ENCODE measurements at places on chromosomes 13 and 19.

GRCh38 chr19:35153701-35154524, 622 bp upstream of the FXYD5 start:
- no peak for DNase-seq

DNA sequence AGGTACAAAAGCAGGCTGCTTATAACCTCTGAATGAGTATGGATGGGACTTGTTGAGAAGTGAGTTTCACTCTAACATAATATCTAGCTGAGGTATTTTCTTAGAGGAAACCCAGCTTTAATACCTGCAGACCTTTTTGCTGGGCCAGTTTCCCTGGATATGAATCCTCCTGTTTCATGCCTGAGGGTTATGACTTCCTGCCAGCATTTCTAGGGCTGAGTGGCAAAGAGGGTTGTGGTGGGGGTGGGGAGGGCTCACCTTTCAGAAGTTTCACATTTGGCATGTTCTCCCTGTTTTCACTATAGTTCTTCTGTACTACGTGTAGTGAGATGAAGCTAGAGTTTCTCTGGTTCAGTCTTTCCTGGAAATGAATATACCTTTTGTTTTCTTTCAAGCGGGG, 73.7 kb downstream of the LACC1 start:
- DNase-seq = no peak

DNA sequence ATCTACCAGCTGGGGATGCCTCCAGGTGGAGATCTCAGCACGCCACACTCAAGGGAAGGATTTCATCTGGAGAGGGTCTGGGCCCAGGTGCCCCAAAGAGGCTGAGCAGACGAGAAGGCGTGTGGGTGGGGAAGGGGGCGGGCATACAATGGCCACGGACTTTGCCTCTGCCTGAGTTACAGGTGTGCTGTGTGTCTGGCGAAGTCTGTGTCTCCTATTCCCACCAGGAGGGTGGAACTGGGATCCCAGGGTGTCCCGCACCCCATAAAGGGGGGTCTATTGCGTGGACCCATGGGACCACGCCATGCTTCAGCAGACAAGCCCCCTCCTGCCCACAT, 3.6 kb downstream of the TLE2 start:
- no peak for DNase-seq

GRCh38 chr13:98987275-98987674, 9.4 kb upstream of the DOCK9 start:
- no peak for DNase-seq

DNA sequence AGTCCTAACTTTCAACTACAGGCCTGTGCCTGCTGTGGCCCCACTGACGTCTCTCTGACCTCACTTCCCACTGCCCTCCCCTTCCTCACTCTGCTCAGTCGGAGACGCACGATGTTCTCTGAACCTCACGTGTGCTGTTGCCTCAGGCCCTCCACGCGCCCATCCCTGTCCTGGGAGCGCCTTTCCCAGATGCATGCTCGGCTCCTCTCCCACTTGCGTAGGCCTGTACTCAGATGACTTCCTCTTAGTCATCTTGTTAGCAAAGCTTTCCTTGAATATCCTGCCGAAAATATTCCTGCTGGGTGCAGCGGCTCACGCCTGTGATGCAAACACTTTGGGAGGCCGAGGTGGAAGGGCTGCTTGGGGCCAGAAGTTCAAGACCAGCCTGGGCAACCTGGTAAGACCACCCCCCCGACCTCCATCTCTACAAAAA, 9.3 kb upstream of the SYT5 start:
- DNase-seq = no peak

DNA sequence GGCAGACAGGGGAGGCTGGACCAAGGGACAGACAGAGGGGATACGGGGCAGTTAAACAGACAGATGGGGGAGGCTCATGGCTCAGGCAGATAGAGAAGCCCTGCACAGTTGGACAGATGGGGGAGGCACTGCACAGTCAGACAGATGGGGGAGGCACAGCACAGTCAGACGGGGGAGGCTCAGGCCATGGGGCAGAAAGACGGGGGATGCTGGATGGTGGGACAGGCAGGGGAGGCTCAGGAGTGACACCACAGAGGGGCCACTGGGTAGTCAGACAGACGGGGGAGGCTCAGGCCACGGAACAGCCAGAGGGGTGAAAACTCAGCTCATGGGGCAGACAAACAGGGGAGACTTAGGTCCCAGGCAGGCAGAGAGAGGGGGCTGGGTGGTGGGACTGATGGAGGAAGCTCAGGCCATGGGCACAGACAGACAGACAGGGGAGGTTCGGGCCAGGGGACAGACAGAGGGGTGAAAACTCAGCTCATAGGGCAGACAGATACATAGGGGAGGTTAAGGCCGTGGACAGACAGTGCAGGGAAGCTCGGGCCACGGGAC, 886 bp downstream of the MFSD12 start:
- no peak for DNase-seq

- DNase-seq = no peak
These were observed 4.3 kb downstream of the ERCC1 start for GRCh38 chr19:45419396-45419795.

GRCh38 chr13:27014406-27015359, 156.9 kb downstream of the USP12 start:
- DNase-seq = no peak

DNA sequence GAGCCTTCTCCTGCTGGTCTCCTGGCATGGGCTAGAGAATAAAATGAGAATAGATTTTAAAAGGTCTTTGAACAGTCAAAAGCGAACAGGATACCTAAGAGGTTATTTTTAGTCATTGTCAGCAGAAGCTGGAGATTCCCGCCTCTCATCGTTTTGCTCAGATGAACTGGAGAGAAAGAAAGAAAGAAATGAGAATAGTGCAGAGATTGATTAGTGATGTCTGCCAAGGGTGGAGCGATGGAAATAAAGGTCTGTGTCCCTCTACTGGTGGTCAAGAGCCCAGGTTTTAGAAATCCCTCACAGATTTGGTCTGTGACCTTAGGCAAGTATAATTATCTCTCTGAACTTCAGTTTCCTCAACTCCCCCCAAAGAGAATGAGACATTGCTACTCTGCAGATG, 5.3 kb downstream of the NCAN start:
- DNase-seq = no peak

DNA sequence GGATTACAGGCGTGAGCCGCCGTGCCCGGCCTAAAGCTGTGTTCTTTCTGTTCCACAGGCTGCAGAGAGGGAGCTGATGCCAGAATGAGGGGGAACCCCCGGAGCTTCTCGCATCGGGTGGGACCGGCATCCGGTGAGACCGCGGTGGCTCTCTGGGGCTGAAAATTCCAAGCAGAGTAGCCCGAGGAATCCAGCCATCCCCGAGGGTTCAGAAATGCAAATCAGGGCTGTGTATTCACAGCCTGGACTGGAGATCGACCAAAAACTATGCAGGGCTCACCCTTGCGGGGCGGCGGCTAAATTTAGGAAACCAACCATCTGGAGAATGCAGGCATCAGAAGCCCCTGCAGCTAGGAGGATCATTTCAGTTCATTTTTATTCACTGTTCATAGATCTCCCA, 99.2 kb downstream of the GNG7 start:
- no peak for DNase-seq

- DNase-seq = no peak
These were observed 75.8 kb upstream of the UBAC2 start for GRCh38 chr13:99124794-99125316.

GRCh38 chr19:30255791-30256495, 116.2 kb upstream of the ZNF536 start:
- DNase-seq = no peak

- DNase-seq = no peak
These were observed 792.9 kb downstream of the LIG4 start for GRCh38 chr13:107422421-107422820.

DNA sequence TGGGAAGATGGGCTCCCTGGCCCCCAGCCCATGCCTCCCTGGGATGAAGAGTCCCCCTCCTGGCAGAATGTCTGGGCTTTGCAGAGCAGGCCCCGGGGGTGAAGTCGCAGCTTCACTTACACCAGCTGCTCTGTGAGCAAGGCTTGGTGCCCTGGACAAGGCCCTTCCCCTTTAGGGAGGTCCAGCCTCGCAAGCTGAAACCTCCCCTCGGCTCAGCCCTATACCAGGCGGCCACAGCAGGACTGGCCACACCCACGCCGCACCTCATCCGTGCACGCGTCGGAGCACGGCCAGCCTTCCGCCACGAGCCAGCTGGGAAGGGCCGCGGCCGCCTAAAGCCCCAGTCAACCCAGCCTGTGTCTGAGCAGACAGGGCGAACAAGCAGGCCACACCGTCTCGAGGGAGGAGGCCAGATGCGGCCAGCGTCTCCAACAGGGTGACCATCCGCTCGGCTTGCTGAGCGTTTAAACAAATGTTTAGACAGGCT, 83.2 kb upstream of the MCF2L start:
- no peak for DNase-seq

GRCh38 chr13:22287343-22287920, 616.6 kb downstream of the FGF9 start:
- no peak for DNase-seq

DNA sequence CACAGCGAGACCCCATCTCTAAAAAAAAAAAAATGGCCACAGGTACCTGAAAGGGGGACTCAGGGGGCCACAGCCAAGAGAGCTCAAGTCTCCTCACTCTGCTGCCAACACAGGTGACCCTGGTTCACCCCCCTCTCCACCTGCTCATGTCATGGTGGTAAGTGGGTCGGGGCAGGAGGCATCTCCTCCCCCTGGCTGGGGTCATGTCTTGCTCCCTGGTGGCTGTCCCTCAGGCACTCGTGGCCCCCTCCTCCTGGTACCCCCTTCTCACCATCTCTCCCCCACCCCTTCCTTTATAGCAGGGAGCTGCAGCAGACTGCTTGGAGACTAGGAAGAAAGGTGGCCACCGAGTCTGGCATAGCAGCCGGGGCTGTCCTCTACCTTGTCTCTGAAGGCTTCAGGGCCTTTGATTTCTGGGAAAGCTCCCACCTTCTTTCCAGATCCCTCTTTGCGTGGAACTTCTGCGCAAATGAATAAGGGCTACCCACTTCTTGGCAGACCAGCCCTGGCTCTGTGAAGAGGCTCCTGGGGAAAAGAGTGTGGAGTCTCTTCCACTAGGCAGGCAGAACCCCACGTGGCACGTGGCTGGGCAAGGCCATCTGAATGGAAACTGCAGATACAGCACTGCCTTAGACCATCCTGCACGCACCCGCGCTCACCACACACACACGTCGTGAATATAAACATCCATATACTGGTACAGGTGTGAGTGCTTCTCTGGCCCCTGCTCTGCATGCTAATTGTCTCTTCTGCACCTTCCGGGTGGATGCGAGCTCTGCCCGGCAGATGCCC, 20.1 kb upstream of the MIER2 start:
- no peak for DNase-seq

GRCh38 chr13:80083853-80084676, 256.9 kb downstream of the SPRY2 start:
- no peak for DNase-seq

- no peak for DNase-seq
These were observed 87.8 kb upstream of the RFC3 start for GRCh38 chr13:33730147-33730546.

DNA sequence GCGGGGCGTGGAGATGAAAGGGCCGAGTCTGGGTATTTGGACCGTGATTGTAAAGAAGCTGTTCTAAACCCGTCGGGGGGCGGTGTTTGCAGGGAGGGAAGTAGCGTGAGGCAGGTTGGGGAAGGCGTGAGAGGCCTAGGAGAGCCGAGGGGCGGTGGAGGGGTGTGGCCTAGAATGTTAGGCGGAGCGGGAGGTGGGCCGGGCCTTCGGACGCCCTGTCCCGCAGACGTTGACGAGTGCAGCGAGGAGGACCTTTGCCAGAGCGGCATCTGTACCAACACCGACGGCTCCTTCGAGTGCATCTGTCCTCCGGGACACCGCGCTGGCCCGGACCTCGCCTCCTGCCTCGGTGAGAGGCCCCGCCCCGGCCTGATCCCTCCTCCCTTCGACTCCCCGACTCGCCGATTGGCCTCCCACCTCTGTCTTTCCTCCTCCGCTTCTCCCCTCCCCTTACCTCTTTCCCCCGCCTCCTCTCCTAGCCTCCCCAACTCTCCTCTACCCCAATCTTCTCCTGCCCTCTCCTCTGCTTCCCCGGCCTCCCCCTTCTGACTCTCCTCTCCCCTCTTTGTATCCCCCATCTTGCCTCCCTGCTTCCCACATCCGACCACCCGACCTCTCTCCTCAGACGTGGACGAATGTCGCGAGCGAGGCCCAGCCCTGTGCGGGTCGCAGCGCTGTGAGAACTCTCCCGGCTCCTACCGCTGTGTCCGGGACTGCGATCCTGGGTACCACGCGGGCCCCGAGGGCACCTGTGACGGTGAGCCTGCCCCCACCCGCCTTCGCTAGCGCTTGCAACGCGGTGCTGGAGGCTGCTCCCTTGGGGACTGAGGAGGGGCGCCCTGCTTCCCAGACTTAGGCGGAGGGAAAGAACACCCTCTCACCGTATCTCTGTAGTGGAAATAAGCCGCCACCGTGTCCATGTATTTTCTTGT, 12.8 kb downstream of the LTBP4 start:
- no peak for DNase-seq

GRCh38 chr19:27767234-27767633, 1445.7 kb downstream of the UQCRFS1 start:
- DNase-seq = no peak

DNA sequence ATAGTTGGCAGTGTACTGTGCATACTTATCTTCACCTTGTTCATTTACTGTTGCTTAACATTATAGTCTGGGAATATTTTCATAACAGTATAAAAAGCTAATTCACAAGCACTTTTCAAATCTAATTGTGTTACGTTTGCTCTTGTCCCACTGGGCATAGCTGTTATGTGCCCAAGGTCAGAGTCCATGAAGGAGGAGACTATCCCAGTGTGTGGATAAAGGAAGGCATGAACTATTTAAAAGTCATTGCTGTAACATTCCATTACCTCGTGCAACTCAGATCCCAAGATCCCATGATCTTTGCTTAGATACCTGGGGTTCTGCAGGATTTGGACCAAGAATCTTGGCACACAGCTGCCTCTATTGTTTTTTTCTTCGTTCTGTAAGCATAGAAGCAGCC, 35.1 kb upstream of the RFXAP start:
- no peak for DNase-seq

- no peak for DNase-seq
These were observed 1.5 kb downstream of the HS6ST3 start for GRCh38 chr13:96091164-96092117.

DNA sequence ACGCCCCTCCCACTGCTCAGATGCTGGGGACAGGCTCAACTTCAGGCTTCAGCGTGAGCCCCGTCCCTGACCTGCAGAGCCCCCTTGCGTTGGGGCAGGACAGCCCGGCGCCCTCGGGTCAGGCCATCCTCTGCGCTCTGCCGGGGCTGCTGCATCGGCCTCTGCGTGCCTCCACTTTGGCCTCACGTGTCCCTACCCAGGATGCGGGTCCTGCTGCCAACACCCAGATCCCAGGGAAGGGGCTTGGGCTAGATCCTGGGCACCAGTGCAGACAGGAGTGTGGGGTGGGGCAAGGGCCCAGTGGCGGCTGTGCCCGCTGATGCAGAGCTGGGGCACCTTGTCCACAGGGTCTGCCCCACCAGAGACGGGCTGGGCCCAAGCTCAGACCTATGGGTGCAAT, 13.0 kb downstream of the CBARP start:
- DNase-seq = no peak

GRCh38 chr19:24071078-24071477, 15.9 kb upstream of the ZNF254 start:
- DNase-seq = no peak

DNA sequence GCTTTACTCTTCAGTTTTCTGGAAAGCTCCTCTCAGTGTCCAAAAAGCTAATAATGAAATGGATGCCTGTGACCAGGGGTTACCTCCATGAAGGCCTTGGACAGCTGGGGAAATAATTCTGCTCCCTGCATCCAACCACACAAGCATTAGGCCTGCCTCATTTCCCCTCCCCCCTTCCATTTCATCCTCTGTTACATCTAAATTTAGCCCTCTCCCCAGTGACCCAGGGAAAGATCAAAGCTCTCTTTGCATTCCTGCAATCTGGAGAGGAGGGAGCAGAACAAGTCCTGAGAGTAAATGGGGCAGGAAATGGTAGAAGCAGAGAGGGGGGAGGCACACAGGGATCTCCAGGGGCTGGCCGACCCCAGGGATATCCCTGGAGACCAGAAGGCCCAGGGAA, 452.7 kb downstream of the TSHZ3 start:
- DNase-seq = no peak

Measured in cortex of kidney (tissue), 1 donor.